ENCODE measurements at places on chromosomes 2 and 18.
A peak's percentile ranks its signal among the peaks of the same experiment; 100 is the strongest.

- DNase-seq: peak; percentile 59
Measured at GRCh38 chr2:20600756-20601325, 50.1 kb downstream of the HS1BP3 start.

GRCh38 chr18:54743605-54743995 is 84.7 kb upstream of the RAB27B start:
- no peak for DNase-seq

GRCh38 chr2:174606336-174606735 is 8.7 kb upstream of the WIPF1 start:
- peak; percentile 97 for DNase-seq

- no peak for DNase-seq
Measured at GRCh38 chr2:47504174-47504810, 101.3 kb downstream of the MSH2 start.

- no peak for DNase-seq
Measured at GRCh38 chr2:205646680-205647079, 35.6 kb upstream of the NRP2 start.

DNA sequence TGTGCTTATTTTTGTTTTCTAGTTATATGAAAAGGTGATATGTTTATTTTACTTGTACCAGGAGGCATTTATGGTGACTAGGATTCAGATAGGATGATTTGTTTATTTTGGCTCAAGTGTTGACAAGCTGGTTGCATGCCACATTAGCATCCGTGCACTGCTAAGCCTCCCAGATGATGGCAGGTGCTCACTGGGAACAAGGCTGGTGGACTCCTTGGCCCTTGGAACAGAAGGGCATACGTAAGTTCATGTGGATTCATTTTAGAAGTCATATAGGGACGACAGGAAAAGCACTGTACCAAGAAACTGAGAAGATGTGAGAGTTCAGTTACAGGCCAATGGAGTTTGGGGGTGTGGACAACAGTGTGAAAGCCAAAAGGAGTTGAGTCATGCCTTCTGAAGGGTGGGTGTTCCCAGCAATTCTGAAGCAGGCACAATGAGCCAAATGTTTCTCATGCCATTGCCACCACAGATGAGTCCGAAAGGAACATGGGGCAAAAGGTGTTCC is 166.2 kb downstream of the PHLPP1 start:
- peak; percentile 98 for DNase-seq

- DNase-seq: no peak
Measured at GRCh38 chr2:194270648-194271047, 1386.4 kb upstream of the SLC39A10 start.

- no peak for DNase-seq
Measured at GRCh38 chr2:123207245-123207644, 817.8 kb upstream of the CNTNAP5 start.

GRCh38 chr18:49612515-49613033 is 50.7 kb downstream of the LIPG start:
- DNase-seq: no peak

- peak; percentile 91 for DNase-seq
Measured at GRCh38 chr2:182897137-182897536, 30.7 kb upstream of the FRZB start.

DNA sequence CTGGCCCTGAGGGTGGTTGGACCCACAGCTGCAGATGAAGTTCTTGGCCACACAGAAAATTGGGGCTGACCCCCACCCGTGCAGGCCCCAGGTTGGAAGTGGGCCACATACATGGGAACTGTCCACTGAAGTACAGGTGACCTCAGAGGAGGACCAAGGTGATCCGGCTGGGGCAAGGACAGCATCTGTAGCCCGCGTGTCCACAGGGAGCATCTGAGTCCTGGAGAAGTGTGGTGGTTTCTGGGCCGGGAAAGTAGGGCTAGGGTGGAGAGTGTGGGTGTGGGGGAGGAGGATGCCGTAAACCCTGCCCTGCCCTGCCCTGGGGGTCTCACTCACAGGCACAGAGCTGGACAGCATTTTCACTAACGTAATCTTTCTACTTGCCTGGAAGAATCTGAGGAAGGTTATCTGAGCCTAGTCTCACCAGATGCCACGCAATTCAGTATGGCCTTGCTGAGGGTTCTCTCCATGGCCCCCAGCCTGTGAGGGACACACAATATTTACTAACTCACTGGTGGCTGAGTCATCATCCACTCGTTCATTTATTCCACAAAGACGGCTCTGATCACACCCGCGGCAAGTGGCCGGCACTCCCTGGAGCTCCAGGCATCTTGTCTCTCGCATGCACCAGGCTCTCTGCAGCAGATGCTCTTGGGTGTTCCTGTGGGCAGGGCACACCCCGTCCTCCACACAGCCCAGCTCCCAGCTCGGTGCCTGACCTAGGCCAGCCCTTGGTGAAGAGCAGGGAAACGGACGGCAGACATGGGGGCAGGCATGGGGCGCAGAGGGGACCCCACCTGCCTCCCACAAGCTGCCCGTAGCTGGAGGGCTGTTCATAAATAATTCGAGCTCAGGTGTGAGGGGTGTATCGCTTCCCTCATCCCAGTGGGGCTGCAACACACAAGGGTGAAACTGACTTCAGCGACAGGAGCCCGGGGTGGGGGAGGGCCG is 51.2 kb downstream of the INHBB start:
- DNase-seq: no peak

Measured in fibroblast of mammary gland (primary cell).